NCI-H1105 (cell line): ENCODE measurements at places on chromosomes 12 and 14.

- no peak for DNase-seq
Measured at GRCh38 chr12:50394469-50395029, 1.9 kb downstream of the FAM186A start.

- no peak for DNase-seq
Measured at GRCh38 chr12:54419088-54419887, at the start of gene ITGA5. ITGA5 (minus strand) TSS chr12:54419266; CDS start chr12:54419198, 68 bp downstream.

DNA sequence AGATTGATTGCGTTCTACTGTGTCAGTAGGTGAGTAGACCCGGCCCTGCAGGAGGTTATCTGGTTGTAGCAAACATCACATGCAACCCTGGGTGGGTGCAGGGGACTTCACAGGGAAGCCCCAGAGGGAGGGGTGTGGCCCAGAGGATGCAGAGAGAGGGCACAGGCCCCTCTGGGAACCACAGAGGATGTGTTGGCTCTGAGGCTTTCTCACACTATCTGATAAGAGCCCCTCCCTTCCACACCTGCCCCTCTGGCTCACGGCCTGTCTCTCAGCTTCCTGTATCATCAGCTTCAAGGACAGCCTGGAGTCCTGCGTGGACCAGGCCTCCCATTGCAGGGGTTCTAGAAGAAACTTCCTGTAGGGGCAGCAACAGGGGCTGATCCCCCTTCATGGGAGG, 101.9 kb downstream of the RIN3 start:
- no peak for DNase-seq

- DNase-seq: peak; percentile 41
Measured at GRCh38 chr14:91246051-91246852, 1.7 kb upstream of the GPR68 start.

GRCh38 chr12:1978078-1978862, 26.0 kb downstream of the DCP1B start:
- DNase-seq: no peak

GRCh38 chr12:92470608-92471021, 232.2 kb upstream of the PLEKHG7 start:
- DNase-seq: no peak

GRCh38 chr12:42144158-42144407, 591 bp downstream of the GXYLT1 start:
- no peak for DNase-seq

DNA sequence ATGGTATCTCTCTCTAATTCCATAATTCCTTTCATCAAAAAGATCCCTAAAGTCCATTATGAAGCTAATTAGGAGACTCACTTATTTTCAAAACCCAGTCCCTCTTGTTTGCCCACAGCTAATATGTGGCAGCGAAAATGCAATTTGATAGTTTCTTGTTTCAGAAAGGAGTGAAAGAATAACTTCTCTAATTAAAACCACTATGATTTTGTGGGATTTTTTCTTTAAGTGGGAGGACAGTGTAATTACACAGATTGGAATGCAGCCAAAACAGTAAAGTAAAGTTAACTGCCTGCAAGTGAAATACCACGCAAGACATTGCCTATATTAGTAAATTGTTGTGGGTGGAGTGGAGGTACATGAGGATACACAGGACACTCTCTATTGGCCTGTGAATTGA, 50.0 kb downstream of the PTPRO start:
- DNase-seq: peak; percentile 51

DNA sequence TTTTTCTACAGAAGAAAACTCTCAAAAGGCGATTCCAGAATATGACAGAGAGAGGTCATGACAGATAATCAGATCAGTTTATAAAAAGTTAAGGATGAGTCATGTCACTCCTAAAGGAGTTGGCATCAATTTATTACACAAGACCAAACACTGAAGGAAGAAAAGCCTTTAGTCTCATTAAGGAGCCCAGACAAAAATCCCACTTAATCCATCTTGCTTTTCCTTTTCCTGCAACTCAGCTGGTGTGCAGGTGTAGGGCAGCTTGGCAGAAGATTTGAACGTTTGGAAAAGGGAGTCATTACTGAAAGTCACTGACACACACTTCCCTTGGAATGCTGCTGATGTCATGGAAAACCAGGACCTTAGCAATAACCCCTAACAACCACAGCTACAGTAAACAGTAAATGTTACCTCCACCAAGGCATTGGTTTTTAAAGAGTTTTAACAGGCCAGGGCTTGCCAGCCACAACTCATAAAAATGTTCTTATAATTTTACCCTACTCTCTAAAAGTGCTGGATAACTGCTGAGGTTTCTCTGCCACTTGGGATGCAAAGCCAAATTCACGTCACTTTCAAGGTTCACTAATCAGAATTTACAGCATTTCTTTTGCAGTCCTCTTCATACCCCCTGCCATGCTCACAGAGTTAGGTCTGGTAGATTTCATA, 320.6 kb downstream of the RAD51B start:
- DNase-seq: peak; percentile 75

DNA sequence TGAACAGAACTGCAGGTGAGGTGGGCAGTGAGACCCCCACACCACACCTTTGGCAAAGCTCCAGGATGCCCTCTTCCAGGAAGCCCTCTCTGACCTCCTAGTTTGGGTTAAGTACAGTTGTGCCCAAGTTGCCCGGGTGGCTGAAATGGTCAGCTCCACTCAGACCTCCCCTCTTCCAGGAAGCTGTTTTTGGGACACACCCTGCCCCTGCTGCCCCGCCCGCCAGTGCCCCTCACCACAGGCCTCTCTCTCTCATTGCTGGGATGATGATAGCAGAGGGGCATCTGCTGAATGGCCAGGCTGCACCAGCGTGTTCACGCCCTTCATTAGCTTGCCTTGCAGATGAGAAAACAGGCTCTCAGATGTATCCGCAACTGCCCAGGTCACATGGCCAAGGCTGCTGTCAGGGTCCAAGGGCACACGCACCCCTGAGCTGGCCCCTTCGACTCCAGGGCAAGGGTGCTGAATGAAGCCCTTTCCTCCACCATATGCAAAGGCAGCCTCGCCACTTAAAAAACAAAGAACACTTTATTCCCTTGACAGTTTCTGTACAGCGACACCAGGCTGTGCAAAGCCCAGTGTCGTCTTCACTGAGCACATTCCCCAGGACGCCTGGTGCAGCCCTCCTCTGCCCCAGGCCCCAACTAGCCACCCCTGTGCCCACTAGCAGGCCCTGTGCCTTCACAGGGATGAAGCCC, 15.5 kb downstream of the SLC25A29 start:
- no peak for DNase-seq

DNA sequence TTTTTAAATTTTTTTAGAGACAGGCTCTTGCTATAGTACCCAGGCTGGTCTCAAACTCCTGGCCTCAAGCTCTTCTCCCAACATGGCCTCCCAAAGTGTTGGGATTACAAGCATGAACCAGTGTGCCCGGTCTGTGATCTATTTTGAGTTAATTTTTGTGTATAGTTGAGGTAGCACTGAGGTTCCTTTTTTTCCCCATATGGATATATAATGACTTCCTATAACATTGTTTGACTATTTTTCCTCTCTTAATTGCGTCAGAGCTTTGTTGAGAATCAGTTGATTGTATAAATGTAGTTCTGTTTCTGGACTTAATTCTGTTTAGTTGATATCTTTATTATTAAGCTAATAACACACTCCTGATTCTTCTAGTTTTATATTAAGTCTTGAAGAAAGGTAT, 8.6 kb upstream of the M6PR start:
- DNase-seq: no peak

- no peak for DNase-seq
Measured at GRCh38 chr12:76113800-76114757, 29.6 kb upstream of the NAP1L1 start.

DNA sequence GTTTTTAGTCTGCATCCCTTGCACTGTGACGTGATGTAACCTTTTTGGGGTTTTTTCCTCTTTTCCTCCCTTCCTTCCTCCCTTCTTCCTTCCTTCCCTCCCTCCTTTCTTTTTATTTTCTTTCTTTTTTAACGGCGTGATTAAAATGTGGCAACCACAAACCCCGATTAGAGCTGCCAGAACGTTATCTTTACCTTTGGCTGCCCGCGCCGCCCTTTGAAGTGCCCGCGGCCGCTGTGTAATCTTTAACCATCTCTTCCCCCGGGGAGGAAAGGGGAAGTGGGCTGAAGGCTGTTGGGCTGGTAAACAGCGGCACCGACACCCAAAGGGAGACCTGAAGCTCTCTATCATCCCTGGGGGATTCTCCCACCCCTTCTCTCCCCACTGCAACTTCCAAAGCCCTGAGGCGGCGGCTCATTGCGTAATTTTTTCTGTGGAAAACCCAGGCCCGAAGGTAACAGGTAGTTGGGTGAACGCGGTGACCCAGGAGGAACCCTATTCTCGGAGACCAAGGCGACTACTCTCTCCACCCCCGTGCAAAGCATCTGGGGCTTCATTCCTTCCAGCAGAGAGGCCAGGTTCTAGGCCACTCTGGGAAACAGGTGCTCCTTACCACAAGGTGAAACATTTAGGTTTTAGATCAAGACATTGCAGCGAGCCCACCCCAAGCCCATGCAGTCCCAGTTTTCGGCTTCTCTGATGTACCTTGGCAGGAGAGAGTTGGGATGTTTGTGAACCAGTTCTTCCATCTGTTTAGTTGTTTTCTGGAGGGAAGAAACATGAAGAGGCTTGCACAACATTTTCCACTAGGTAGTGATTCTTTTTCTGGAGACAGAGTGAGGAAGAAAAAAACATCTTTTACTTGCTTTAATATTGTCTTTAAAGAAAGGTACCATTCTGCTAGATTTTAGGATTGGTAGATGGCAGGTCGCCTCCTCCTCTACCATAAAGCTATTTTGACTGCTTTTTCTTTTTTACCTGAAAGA, 1.5 kb downstream of the LGR5 start:
- DNase-seq: no peak

DNA sequence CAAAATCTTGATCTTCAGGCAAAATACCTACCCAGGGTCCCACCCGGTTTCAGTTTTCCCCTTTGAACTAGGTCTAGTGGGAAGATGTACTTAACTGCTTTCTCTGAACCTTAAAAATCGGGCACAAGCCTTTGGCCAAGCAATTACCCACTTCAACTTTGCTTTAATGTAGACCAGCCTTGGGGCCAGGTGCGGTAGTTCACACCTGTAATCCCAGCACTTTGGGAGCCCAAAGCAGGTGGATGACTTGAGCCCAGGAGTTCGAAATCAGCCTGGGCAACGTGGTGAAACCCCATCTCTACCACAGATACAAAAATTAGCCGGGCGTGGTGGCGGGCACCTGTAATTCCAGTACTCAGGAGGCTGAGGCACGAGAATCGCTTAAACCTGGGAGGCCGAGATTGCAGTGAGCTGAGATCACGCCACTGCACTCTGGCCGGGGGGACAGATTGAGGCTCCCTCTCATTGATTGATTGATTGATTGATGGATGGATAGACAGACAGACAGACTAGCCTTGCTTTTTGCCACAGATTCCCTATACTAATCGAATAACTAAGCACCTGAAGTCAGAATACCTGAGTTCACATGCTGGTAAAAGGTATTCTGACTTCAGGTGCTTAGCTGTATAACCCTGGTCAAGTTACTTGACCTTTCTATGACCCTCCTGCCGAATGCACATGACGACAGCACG, 1.9 kb downstream of the CLIP1 start:
- DNase-seq: no peak

DNA sequence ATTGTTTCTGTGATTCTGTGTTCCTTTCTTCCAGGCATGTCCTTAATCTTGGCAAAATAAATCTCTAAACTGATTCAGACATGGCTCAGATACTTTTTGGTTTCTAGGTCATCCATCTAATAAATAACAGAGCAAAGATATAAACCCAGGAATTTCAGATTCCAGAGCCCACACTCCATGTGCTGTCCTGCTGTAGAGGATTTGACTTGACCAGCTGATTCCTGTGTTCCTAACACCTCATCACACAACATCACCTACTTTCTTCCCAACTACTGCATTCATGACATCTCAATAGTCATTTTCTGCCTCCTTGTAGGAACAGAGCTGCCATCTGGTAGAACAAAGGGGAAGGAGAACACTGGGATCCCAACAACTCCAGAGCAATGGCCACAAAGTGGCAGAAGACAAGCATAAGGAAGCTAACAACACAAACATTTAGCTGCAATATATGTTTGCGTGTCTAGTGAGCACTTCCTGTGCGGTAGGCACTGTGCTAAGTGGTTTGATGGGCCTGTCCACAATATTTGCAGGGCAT, 91.9 kb upstream of the OVCH1 start:
- DNase-seq: no peak

GRCh38 chr12:88406905-88407304, 173.4 kb downstream of the KITLG start:
- DNase-seq: no peak

- DNase-seq: no peak
Measured at GRCh38 chr14:88227693-88228092, 95.4 kb downstream of the KCNK10 start.

GRCh38 chr12:7017870-7018349, 366 bp downstream of the LPCAT3 start:
- DNase-seq: no peak

- peak; percentile 56 for DNase-seq
Measured at GRCh38 chr14:56205881-56206280, 87.7 kb downstream of the PELI2 start.

DNA sequence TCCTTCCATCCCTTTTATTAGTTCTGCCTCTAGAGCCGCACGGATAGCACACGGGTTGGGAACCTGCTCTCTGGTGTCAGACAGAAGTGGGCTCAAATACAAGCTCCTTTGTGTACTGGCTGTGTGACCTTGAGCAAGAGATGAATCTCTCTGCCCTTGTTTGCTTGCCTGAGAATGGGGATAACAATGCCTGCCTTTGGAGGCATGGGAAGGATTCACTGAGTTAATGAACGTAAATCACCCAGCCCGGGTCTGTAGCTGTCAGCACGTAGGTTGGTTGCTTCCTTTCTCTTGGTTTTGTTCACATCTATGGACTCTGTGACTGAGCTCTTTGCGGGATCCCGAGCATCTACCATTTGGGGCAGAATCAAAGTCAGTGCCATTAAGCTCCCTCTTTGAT, 79.3 kb upstream of the NRXN3 start:
- DNase-seq: no peak

- DNase-seq: no peak
Measured at GRCh38 chr12:116599285-116600136, 40.3 kb downstream of the MAP1LC3B2 start.
